GF-D8 (cell line): ENCODE measurements at places on chromosomes 4 and X.

- DNase-seq = no peak
Observed at GRCh38 chr4:8405516-8405875, 35.0 kb downstream of the ACOX3 start.

DNA sequence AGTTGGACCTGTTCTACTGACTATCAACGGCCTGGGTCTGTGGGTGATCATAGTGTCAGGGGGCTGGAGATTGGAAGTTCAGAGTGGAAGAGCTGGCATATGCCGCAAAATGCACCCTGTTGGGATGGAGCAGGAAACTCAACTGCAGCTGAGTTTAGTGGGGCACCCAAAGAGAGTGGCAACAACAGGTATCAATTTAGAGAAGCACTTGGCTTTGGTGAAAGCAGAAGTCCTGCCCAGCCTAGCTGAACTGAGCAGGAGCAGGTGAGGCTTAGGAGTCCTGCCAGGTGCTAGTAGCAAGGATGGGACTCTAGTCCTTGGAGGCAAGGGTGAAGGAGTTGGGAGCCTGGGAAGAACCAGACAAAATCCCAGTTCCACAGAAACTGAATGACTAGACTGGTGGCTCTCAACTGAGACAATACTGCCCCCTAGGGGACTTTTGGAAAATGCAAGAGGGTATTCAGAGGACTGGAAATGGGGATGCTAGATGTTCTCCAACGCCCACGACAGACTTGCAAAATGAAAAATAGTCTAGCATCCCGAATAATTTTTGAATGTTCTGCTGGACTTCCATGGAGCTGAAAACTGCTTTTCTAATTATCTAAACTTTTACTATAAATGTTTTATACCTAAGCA, 49.4 kb downstream of the RTL9 start:
- no peak for DNase-seq

DNA sequence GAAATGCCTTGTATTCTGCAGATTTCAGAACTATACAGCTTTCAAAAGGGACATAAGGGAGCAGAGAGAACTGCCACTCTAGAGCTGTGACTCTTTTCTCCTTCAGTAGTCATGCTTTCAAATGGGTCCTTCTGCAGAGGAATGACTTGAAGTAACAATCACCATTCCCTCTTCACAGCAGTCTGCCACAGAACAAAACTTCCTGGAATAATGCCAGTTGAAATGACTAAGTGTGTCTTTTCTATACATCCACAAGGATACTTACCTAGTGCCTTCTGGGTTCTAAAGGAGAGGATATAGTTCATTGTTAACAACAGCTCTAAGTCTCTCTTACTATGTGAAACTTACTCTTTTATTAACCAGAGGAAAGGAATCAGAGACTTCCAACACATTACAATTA, 515.4 kb upstream of the ATOH1 start:
- no peak for DNase-seq

GRCh38 chr4:188717661-188718060, 578.4 kb downstream of the TRIML1 start:
- DNase-seq = no peak

GRCh38 chrX:37350034-37350365, 836 bp downstream of the PRRG1 start:
- DNase-seq = no peak

- DNase-seq = no peak
Observed at GRCh38 chr4:163866728-163867315, 372.3 kb downstream of the TMA16 start.

- no peak for DNase-seq
Observed at GRCh38 chr4:123876671-123877101, 480.1 kb downstream of the SPRY1 start.

GRCh38 chr4:43238008-43238407, 345.5 kb downstream of the GRXCR1 start:
- no peak for DNase-seq

DNA sequence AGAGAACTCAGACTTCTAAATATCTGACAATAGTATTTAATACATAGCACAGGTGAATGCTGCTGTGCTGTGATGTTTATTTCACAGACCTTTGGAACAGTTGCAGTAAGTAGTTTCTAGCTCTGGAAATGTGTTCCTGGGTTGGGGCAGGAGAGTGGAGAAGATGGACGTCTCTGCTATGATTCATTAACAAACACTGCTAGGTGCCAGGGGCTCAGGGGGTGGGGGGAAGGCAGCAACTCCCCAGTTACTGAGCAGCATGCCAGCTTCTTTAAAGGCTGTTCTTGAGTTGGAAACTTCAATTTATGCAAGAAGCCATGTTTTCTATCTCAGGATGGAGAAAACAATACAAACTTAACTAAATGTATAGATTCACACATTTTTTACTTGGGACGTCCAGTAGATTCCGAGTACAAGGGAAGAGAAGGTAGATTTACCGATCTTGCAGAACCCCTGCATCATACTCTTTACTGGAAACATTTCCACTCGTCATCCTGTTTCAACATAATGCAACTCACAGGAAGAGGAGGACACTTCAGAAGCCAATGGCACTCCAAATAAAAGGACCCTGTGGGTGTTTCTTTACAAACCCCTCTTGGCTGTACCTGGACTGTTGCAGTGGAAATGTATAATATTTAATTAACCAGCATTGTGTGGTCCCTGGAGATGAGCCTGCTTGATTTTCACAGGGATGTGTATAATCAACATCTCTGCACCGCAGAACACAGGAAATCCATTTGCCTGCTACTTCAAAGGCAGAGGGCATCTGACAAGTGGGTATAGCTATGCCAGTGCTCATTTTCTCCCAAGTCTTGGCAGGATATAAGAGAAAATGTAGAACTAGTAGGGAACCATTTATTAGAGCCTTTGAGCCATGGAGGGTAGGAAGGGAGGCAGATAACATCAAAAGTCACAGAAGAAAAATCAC, 171.4 kb downstream of the SH3KBP1 start:
- DNase-seq = peak; percentile 43

DNA sequence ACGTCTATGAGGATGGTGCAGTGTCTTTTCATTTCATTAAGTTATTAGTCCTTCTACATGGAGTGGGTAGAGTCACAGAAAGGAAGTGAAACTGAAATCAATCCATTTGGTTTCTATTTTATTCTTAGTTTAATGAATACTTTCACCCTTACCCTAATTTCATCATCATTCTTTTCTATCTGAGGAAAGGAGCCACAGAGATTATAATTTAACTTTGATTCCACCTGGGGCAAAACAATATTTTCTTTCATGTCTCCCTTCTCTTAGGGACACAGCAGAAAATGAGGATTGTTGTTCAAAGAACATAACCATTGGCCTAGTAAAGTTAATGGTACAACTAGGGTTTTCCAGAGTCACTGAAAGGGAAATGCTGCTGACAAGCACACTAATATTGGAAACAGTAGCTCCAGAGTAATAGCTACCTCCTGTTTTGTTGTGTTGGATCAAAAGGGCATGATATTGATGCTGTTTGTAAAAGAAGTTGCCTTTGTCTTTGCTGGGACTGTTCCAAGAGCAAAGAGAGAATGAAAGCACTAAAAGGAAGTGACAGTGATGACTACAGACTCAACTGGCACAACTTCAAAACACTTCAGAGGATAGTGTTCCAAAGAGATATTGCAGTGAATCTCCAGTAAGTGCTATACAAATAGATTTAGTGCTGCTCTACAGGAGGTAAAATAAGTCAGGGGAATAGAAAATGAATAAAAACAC, 247.1 kb upstream of the PITX2 start:
- DNase-seq = no peak

GRCh38 chr4:48333587-48333986, 7.7 kb upstream of the SLAIN2 start:
- DNase-seq = no peak

- DNase-seq = no peak
Observed at GRCh38 chrX:20393944-20394343, 127.2 kb upstream of the RPS6KA3 start.

GRCh38 chr4:1502976-1503375, 96.7 kb upstream of the NKX1-1 start:
- DNase-seq = no peak

- no peak for DNase-seq
Observed at GRCh38 chrX:30821116-30821515, 67.9 kb downstream of the TAB3 start.

GRCh38 chr4:176238157-176238610, 30.8 kb downstream of the ASB5 start:
- DNase-seq = no peak

GRCh38 chrX:16103625-16104024, 19.7 kb upstream of the GRPR start:
- DNase-seq = no peak

- DNase-seq = no peak
Observed at GRCh38 chr4:10492464-10492863, 35.2 kb upstream of the ZNF518B start.
